ENCODE measurements at places on chromosomes 16 and 17.

GRCh38 chr17:79044462-79044861 is 20.5 kb downstream of the C1QTNF1 start:
- no peak for DNase-seq

- peak; percentile 39 for DNase-seq
Observed at GRCh38 chr16:4115209-4115948, 863 bp downstream of the ADCY9 start.

DNA sequence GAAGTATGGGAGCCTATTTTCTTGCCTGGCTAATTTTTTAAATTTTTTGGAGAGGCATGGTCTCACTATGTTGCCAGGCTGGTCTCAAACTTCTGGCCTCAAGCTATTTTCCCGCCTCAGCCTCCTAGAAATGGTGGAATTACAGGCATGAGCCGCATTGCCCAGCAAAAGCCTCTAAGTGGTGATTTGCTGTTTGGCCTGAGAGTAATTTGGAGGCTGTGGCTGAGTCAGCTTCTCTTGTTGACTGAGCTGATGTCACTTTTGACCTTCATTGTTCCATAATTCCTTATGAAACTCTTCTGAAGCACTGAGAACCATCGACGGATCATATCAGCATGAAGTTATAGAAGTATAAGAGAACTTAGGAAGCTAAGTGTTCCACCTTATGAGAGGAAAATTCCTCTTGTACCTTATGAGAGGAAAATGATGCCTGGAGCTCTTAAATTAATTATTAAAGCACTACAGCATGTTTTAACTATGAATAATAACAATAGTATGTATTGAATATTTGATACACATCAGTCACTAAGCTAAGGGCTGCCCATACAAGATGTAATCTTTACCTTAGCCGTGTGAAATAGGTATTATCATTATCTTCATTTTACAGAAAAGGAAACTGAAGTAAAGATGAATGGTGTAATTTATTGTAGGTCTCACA is 220.8 kb upstream of the MON1B start:
- DNase-seq: no peak

- DNase-seq: no peak
Observed at GRCh38 chr17:522919-523318, 170.3 kb upstream of the RPH3AL start.

DNA sequence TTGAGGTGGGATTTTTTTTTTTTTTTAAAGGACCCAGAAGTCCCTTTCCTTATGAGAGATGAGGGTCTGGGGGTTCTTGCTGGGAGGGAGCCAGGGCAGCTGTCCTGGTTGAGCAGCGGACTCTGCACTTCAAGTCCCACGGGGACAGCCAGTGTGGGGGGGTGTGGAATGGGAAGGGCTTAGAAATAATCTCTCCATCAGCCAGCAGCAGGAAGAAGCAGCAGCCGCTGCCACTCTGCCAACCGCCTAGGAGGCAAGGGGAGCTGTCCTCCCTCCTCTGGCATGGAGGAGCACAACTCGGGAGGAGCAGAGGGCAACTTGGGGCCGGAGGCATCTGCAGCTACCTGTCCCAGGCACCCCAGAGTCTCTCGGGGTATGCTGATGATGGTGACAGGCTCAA is at the start of gene KCNG4:
Gene KCNG4 (minus strand): TSS at position 104 of the 400 bp plus-strand sequence. CDS start 2,527 bp downstream, outside the sequence.
- DNase-seq: no peak

DNA sequence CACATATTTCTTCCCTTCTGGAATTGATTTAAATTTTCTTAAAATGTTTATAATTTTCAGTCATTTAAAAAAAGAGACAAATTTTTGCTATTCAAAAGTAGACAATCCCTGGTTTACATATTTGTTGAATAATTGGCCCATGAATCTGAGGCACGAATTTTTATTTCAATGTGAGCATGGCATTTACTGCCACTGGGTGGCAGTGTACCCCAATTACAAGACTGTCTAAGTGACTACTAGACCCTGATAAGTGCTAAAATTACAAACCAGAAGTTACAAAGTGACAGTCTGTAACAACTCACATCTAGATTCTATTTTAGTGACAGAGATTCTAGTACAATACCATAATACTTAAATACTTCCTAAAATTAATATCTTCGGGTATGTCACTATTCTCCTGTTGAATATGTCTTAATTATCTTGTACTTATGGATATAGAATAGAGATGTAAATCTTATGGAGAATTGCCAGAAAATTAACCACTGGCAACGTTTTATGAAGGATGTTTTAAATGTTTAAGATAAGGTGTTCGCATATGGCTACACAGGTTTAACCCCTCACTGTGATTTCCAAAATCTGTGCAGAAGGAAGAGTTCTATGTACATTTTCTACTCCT is 235.8 kb downstream of the MAP2K4 start:
- no peak for DNase-seq

DNA sequence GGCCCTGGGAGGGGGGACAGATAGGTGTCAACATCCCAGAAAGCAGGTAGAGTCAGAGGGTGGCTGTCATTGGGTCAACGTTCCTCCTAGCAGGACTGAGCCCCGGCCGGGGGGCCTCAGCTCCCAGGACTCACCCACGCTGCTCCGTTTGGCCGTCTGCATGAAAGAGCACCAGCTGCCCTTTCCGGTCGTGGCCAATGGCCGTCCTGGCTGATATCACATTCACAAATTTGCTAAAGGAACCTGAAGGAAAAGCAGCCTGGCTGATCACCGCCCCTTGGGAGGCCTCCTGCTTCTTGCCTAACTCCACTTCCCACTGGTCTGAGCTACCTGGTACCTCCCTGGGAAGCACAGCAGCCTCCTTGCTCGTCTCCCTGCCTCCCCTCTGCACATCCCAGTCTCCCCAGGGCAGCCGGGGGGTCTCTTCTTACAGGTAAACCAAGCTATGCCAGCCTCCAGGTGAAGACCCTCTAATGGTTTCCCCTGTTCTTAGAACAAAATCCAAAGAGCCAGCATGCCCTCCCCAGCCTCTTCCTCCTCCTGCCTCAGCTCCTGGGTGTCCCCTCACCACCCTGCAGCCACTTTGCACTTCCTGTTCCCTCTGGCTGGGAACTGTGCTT is 3.4 kb downstream of the NAGPA start:
- no peak for DNase-seq

- DNase-seq: no peak
Observed at GRCh38 chr16:11500700-11501346, 85.9 kb downstream of the LITAF start.

DNA sequence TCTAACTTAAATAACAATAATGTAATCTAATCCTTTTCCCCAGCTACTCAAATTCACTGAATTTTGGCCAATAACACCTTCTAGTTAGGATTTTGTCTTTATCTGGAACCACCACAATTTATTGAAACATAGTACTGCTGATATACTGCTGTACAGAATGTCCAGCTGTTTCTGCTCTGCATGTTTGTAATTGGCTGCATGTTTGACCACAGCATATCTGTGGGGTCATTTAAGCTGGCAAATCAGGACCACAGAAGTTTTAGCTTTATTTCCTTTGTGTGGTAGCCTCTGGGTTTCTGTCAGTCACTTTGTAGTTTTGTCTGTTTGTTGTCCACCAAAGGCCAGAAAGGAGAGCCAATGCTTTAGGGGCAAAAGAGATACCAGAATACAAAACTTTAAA is 22.2 kb upstream of the RAB11FIP4 start:
- DNase-seq: no peak

- no peak for DNase-seq
Observed at GRCh38 chr17:9900044-9900594, 5.0 kb downstream of the RCVRN start.

DNA sequence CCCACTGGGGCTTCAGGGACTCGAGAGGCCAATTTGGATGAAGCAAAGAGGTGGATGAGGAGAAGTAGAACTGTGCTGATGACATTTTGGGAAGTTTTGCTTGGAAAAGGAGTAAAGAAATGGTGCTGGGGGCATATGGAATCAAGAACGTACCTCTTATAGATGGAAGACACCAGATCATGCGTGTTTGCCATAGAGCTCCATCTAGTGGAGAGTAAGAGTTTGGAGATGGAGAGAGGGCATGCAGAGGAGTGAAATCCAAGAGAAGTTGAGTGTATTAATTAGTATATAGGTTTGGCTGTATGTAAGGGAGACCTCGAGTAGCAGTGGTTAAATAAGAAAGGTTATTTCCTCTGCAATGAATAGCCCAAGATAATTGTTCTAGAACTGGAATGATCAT is 56.0 kb downstream of the SHISA6 start:
- no peak for DNase-seq

DNA sequence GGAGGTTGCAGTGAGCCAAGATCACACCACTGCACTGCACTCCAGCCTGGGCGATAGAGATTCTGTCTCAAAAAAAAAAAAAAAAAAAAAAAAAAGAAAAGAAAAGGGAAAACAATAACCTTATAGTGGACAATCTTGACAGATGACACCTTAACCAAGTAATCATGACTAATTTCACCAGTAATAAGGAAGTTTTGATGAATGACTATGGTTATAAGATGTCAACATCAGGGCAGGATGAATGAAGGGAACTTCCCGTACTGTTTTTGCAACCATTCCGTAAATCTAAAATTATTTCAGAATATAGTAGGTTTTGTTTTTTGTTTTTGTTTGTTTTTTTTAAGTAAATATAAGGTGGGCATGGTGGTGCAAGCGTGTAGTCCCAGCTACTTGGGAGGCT is 23.0 kb downstream of the GSPT1 start:
- DNase-seq: no peak

GRCh38 chr16:85908889-85909589 is 10.1 kb downstream of the IRF8 start:
- DNase-seq: no peak

GRCh38 chr16:80924372-80924978 is 82.2 kb downstream of the CMC2 start:
- DNase-seq: no peak

DNA sequence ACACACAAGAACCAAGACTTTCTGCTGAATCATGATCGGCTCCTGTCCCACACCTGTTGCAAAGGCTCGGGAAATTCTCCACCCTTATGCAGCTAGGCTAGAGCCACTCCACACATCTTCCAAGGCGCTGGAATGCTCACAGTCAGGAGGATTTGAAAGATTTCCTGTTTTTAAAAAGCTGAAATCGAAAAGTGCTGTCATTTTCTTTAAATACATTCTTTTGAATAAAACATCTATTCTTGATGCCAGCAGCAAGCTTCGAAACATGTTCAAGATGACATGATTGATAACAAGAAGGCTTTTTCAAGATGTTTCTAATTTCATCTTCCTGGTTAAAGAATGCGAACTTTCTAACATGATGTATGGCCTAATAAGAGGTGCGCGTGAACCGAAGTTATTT is 219.7 kb upstream of the CDH5 start:
- no peak for DNase-seq

GRCh38 chr17:43779145-43780125 is 658 bp upstream of the DUSP3 start:
- no peak for DNase-seq

DNA sequence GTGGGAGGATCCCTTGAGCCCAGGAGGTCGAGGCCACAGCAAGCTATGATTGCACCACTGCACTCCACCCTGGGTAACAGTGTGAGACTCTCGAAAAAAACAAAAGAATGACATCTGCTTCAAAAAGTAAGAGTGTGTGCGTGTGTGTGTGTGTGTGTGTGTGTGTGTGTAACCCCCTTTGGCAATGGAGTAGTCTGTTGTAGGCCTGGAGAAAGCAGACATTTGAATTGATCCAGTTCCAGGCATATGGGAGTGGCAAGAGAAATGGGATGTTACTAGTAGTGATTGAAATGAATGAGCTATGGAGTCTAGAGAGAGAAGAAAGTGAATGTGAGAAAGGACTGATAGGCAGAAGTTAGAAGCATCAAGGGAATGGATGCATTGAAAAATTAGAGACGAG is 9.9 kb downstream of the CASC3 start:
- DNase-seq: no peak

DNA sequence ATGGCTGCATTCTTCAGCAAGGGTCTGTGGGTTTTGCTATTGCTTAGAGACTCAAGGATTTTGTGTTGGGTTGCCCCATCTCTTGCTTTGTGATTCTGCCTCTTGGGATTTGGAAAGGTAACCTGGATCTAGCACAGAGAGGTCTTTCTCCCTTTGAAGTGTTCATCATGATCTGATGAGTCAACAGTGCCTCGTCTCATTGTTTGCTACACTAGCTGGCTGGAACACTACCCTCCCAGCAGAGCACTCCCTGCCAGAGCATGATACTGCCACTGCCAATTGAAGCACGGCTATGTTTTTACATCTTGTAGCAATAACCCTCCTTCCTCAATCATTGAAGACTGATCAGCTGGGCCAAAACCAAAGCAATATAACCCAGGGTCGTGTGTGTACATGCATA is 361.0 kb downstream of the CDH13 start:
- no peak for DNase-seq

DNA sequence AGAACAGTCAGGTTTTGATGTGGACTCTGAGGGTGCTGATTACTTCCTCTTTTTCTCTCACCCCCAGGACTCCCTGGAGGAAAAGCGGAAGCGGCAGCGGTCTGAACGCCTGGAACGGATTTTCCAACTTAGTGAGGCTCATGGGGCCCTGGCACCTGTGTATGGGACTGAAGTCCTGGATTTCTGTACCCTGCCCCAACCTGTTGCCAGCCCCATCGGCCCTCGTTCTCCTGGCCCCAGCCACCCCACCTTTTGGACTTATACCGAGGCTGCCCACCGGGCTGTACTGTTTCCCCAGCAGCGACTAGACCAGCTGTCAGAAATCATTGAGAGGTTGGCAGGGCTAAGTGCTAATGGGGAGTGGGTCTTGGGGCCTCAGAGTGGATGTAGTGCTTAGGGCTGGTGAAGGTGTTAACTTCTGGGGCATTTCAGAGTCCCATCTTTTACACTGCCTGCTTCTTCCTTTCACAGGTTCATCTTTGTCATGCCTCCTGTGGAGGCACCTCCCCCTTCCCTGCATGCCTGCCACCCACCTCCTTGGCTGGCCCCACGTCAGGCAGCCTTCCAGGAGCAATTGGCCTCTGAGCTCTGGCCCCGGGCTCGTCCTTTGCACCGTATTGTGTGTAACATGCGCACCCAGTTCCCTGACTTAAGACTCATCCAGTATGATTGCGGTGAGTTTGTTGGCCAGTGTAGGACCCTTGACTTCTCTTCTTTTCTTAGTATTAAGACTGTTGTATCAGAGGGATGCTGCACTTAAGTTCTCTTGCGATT is 19.1 kb upstream of the PHKG2 start:
- DNase-seq: peak; percentile 31

DNA sequence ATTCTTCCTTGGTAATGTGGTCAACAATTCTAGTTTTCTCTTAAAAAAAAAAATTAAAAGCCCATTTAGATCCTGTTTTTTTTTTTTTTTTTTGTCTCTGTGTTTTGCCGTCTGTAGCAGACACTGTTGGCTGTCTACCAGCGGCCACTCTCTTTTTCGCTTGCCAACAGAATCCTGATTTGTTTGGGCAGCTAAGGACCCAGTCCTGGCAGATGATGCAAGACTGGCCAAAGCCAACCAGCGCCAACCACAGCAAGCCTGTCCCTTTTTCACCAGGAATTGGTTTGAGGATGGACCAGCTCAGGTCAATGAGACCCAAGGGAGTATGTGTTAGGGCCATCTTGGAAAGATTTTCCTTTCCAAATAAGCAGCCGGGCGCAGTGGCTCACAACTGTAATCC is 28.2 kb downstream of the ST3GAL2 start:
- no peak for DNase-seq

All from CD4-positive, alpha-beta T cell treated with Interleukin-15 for 1 hour (primary cell).